ENCODE measurements at places on chromosomes 1 and 21. TPM values are rescaled to one million over a fixed set of nuclear protein-coding genes. Genes with fewer than 3 reads are reported as not detected.

DNA sequence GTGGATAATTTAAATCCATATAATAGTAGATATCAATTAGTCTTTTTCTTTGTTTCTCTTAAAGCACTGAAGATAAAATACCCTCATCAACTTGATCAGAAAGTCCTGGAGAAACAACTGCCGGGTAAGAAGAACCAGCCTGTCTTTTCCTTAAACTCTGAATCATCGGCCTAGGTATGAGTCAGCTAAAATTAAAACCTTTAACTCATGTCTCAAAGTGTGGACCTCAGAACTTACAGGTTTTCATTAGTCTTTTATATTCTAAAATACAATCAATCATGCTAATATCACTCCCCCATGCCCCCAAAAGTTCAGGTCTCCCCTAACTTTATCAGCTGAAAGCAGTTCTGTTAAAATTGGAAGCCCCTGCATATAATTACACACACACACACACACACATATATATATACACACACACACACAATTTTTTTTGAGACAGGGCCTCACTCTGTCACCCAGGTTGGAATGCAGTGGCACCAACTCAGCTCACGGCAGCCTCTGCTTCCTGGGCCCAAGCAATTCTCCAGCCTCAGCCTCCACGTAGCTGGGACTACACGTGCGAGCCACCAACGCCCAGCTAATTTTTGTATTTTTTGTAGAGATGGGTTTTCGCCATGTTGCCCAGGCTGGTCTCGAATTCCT is 61.3 kb downstream of the B3GALNT2 start:
- H3K4me1 ChIP-seq = no peaks in the 10 kb centered on the region
- no peak for DNase-seq
- no peak overlapping the region for H3K27ac ChIP-seq

DNA sequence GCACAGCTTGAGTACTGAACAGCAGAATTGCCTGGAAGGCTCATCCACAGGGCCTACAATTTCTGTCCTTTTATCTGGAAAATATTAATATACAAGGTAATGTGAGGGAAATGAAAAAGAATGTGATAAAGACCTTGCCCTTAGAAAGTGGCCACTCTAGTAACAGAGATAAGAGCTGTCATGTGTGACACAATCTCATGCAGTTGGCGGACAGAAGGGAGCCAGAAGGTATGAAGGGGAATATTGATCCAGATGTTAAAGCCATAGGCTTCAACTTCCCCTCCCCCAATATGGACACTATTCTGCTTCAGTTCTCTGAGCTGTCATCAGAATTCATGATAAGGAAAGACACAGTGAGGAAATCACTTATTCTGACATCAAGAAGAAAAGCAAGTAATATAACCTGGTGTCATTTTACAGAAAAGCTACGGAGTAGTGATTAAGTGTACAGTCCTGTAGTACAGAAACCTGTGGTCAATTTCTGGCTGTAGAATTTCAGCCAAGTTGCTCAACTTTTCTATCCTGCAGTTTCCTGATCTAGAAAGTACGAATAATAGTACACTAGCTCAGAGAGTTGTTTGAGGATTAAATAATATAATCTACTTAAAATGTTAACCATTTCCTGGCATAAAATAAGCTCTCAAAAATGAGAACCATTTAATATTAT is 572.1 kb downstream of the DPYD start:
- no peaks in the 10 kb centered on the region for H3K4me1 ChIP-seq
- H3K27ac ChIP-seq = no peak overlapping the region
- H3K36me3 ChIP-seq = no peaks in the 10 kb centered on the region
- no peak for DNase-seq

DNA sequence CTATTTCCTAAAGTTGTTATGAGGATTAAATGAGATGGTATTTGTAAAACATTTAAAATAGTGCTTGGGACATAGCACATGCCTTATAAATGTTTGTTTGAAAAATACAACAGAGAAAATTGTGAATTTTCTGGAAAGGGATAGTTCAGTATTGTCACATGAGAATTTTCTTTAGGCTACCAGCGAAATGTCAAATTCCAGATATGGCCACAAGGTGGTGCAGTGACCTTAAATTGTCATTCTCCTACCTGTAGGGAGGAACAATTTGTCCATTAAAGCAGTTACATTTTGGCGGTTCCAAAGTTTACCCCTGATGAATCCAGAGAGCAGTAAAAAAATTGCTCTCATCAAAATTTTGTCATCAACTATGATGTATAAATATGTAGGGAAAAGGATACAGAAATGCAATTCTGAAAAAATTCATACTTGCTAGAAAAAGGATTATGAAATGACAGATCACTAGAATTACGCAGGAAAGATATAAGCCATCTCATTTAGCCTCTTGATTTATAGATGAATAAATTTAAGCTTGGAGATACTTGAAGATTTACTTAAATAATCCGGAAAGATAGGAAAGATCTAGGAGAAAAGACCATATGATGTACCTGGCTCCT is 50.2 kb upstream of the TSHB start:
- peaks cover 19% of the 10 kb centered on the region for H3K27me3 ChIP-seq
- H3K4me3 ChIP-seq = no peak overlapping the region
- H3K27ac ChIP-seq = no peak overlapping the region
- no peaks in the 10 kb centered on the region for H3K36me3 ChIP-seq

TTC22 gene
- total RNA-seq = 15.8 TPM

Data from CD4-positive, CD25-positive, alpha-beta regulatory T cell (primary cell).